ENCODE measurements at places on chromosomes 7 and 10. TPM values are rescaled to one million over a fixed set of nuclear protein-coding genes. Genes with fewer than 3 reads are reported as not detected.
A peak's percentile ranks its signal among the peaks of the same experiment; 100 is the strongest.

- H3K4me1 ChIP-seq, result no peaks in the 10 kb centered on the region
- no peaks in the 10 kb centered on the region for H3K36me3 ChIP-seq
- no peak overlapping the region for H3K4me3 ChIP-seq
- H3K27me3 ChIP-seq, result no peaks in the 10 kb centered on the region
These were observed 454.5 kb upstream of the ZMIZ1 start for GRCh38 chr10:78614267-78614666.

JCAD gene
- total RNA-seq, result 34.1 TPM

DNA sequence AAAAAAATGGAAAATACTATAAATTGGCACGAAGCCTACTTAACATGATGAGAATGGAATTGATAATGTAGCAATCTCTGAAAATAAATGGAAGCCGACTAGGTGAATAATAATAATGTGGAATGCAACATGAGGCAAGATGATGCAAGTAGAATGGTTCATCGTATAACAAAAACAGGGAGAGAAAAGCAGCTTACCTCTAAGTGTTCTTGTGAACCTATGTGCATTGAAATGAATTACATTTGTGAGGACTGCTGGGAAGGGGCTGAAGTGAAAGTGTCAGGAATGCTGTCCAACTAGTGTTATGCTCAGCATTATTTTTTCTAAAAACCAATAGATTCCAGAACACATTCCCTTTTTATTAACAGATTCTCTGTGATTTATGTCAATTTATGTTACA is 440.6 kb upstream of the LRRN3 start:
- H3K4me1 ChIP-seq, result no peaks in the 10 kb centered on the region
- no peaks in the 10 kb centered on the region for H3K36me3 ChIP-seq
- no peak overlapping the region for H3K4me3 ChIP-seq
- no peaks in the 10 kb centered on the region for H3K27me3 ChIP-seq
- H3K27ac ChIP-seq, result no peak overlapping the region

C10orf105 gene
- not detected for total RNA-seq

DNA sequence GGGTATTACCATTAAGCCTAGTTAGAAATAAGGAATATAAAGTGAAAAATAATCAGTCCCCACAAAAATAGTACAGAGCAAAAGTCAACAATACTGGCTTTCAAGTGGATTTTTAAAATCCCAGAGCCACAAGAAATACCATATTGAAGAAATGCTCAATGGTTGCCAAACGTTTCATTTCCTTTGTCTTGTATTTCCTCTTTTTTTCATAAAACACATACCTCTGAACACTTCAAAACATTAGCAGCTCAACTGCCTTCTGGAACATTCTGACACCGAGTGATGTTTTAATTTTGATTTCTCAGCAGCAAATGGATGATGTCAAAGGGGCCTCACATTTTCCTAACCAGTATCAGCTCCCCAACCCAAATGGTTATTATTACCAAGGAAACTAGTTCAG is 10.5 kb downstream of the NOD1 start:
- H3K36me3 ChIP-seq, result no peaks in the 10 kb centered on the region
- no peaks in the 10 kb centered on the region for H3K4me1 ChIP-seq
- H3K4me3 ChIP-seq, result no peak overlapping the region
- DNase-seq, result no peak
- peak overlapping the region; percentile 97 for H3K27ac ChIP-seq
- no peaks in the 10 kb centered on the region for H3K27me3 ChIP-seq

- H3K27ac ChIP-seq, result no peak overlapping the region
- H3K27me3 ChIP-seq, result no peaks in the 10 kb centered on the region
- H3K36me3 ChIP-seq, result peaks cover 57% of the 10 kb centered on the region
- DNase-seq, result no peak
These were observed 45.3 kb downstream of the STARD3NL start for GRCh38 chr7:38223306-38223705.

DNA sequence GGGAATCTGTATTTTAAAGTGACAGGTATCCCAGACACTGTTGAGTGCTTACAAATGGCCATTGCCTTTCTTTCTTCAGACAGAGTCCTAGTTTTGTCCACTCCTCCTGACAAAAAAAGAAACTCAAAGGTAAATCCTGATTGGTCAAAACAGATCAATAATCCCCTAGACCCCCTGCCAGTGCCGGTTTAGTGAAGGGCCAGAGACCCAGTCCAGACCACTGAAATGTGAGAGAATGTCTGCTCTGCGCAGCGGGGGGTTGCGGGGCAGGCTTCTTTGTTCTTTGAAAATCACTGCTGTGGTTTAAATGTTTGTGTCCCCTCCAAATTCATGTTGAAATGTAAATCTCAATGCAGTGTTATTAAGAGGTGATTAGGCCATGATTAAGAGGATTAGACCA is 177.7 kb upstream of the GPR26 start:
- DNase-seq, result no peak
- H3K27me3 ChIP-seq, result no peaks in the 10 kb centered on the region
- no peak overlapping the region for H3K4me3 ChIP-seq
- H3K27ac ChIP-seq, result no peak overlapping the region
- no peaks in the 10 kb centered on the region for H3K4me1 ChIP-seq

TES gene
- 23.3 TPM for total RNA-seq

GATA3 gene
- 1.4 TPM for total RNA-seq

DNA sequence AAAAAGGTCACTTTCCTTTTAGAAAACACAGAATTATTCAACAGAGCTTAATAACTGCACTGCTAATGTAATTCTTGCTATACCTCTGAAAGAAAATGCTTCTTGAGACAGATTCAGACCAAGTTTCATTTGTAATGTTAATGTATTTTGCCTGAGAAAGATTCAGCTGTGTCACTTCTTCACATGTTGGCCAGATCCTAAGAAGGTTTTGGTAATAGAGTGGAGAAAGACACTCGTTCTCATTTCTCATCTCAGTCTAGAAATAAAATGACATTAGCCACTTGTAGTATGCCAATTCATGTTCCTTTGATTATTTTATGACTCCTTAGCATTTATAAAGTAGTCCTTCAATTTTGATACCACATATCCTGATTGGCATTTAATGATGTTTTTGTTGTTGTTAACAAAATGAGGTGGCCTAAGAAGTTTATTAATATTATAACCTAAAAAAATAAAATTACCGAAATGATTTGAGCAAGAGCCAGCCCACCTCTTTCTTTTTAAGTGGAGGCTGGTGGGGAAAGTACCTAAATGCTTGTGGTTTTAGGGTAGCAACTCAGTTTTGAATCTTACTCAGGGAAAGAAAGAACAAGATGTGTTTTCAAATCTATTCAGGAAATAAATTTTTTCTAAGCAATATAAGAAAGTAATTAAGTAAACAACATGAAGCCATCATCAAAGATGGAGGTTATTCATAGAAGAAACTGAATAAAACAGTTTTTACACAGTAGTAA is 16.4 kb upstream of the ELAPOR2 start:
- H3K4me3 ChIP-seq, result no peak overlapping the region
- H3K4me1 ChIP-seq, result no peaks in the 10 kb centered on the region
- DNase-seq, result no peak
- no peaks in the 10 kb centered on the region for H3K27me3 ChIP-seq
- no peaks in the 10 kb centered on the region for H3K36me3 ChIP-seq

DNA sequence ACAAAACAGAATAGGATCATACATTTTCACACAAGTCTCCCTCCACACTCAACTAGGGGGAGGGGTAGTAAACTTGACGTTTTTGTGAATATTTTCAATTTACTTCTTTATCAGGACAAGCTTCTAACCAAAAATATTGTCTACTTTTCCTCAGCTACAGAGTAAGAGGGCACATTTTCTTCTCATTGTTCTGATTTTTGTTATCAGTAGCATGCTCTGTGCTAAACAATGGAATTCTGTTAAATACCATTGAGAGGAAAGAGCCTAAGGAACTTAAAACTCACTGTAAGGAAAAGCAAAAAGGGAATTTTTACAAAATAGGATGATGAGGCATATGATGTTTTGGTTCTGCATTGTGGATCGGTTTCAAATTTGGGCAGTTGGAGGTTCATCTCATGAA is 41.2 kb downstream of the ANLN start:
- no peaks in the 10 kb centered on the region for H3K4me1 ChIP-seq
- H3K36me3 ChIP-seq, result no peaks in the 10 kb centered on the region
- H3K27me3 ChIP-seq, result no peaks in the 10 kb centered on the region

- H3K27ac ChIP-seq, result no peak overlapping the region
- no peaks in the 10 kb centered on the region for H3K4me1 ChIP-seq
- H3K27me3 ChIP-seq, result no peaks in the 10 kb centered on the region
These were observed 629.7 kb upstream of the GALNT17 start for GRCh38 chr7:70502117-70502863.

GRCh38 chr7:85851571-85852193 is 664.8 kb upstream of the SEMA3D start:
- DNase-seq, result no peak
- no peaks in the 10 kb centered on the region for H3K36me3 ChIP-seq
- no peak overlapping the region for H3K4me3 ChIP-seq
- no peak overlapping the region for H3K27ac ChIP-seq

- no peak overlapping the region for H3K4me3 ChIP-seq
- H3K27ac ChIP-seq, result peak overlapping the region; percentile 22
- DNase-seq, result no peak
- peaks cover 48% of the 10 kb centered on the region for H3K4me1 ChIP-seq
- H3K27me3 ChIP-seq, result no peaks in the 10 kb centered on the region
- no peaks in the 10 kb centered on the region for H3K36me3 ChIP-seq
These were observed 71.8 kb upstream of the GSDME start for GRCh38 chr7:24828891-24829661.

DNA sequence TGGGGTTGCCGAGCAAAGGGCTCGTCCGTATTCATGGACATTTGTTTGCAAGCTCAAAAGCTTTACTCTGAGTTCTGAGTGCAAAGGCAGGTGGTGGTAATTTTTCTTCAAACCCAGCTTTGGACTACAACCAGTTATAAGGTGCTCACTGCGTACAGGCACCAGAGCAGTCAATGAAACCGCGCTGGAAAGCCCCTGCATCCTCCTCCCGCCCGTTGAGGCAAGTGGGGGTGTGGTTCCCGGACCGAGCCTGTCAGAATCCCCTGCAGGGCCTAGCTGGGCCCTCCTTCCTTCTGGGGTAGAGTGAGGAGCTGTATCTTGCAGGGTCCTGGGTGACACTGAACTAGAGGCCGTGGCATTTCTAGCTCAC is 22.3 kb downstream of the AMZ1 start:
- H3K4me1 ChIP-seq, result peaks cover 39% of the 10 kb centered on the region
- no peak overlapping the region for H3K27ac ChIP-seq
- no peak for DNase-seq

- H3K36me3 ChIP-seq, result no peaks in the 10 kb centered on the region
- no peaks in the 10 kb centered on the region for H3K4me1 ChIP-seq
- no peak overlapping the region for H3K4me3 ChIP-seq
- H3K27ac ChIP-seq, result no peak overlapping the region
- no peak for DNase-seq
These were observed 8.1 kb downstream of the CRYGN start for GRCh38 chr7:151431768-151432311.

Data from right atrium auricular region (tissue), 2 donors.